Cardiac muscle cell (in vitro differentiated cells and primary cell): ENCODE measurements at places on chromosomes 12 and 14.

DNA sequence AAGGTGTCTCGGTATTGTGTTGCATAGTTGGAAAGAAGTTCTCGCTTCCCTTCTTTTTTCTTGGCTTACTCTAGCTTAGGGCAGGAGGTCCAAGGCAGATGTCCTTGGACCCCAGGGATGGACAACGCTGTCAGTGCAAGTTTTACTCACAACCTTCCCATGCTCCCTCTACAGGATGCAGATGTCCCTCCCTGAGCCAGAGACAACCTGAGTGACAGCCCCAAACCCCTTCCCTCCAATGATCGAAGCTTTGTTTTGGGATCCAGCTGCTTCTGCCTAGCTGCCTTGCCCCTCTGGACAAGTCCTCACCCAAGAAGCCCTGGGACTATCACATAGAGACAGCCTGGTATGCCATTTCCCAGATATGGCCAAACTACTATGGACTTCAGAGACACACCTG is 112.0 kb upstream of the RAP1B start:
- no peak for DNase-seq

DNA sequence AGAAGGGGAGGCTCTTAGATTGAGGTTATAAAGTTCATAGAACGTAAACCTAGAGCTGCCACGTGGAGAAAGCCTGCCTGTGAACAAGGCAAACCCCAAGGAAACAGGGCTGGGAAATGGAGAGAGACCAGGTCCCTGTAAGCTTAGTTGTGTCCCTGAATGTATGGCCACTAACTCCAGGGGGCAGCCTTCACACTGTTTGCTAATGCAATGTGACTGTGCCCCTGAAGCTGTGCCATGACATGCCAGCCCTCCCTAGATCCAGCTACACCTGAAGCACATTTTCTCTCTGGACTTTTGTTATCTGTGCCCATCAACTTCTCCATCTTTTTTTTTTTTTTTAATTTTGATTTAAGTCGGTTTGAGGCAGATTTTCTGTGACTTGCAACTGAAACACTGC is 60.6 kb upstream of the TMCC3 start:
- peak; percentile 26 for DNase-seq

GRCh38 chr14:37623426-37623951 is 28.1 kb downstream of the TTC6 start:
- peak; percentile 55 for DNase-seq

DNA sequence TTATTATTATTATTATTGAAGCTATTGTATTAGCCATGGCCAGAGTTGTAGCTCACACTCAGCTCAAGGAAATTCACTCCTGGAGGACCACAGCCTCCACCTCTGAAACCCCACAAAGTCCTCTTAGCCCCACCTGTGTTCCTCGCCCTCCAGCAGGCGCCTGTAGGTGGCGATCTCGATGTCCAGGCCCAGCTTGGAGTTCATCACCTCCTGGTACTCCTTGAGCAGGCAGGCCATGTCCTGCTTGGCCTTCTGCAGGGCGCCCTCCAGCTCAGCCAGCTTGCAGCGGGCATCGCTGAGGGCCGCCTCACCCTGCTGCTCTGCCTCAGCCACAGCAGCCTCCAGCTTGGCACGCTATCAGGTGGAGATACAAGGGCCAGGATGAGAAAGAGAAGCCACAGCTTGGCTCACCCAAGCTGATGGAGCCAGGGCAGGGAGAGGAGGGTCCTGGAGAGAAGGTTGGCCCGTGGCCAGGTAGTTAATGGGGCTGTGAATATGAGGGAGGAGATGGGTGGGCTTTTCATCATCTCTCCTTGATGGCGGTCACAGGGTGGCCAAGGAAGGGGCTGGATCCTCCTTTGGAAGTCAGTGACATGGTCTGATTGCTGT is 5.1 kb downstream of the KRT85 start:
- DNase-seq: no peak

DNA sequence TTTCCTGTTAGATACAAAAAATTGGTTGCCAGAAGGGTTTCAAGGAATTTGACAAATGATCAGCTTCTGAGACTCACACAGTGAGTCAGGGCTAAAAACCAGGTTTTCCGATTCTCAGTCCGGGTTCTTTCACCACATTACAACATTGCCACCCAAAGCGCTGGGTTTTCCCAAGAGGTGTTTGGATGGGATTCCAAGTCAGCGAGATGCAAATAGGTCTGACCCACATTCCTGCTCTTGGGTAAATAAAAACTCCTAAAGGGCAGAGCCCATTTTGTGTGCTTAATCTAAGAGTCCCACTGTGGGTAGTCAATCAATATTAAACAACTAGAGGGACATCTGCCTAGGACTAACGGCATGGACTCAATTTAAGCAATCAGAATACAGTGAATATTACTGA is 5.4 kb upstream of the RIC8B start:
- peak; percentile 71 for DNase-seq

- peak; percentile 86 for DNase-seq
These were observed 2.6 kb upstream of the P3H3 start for GRCh38 chr12:6825398-6826124.
